ENCODE measurements at places on chromosomes 2 and 18. TPM values are rescaled to one million over a fixed set of nuclear protein-coding genes. Genes with fewer than 3 reads are reported as not detected.

DNA sequence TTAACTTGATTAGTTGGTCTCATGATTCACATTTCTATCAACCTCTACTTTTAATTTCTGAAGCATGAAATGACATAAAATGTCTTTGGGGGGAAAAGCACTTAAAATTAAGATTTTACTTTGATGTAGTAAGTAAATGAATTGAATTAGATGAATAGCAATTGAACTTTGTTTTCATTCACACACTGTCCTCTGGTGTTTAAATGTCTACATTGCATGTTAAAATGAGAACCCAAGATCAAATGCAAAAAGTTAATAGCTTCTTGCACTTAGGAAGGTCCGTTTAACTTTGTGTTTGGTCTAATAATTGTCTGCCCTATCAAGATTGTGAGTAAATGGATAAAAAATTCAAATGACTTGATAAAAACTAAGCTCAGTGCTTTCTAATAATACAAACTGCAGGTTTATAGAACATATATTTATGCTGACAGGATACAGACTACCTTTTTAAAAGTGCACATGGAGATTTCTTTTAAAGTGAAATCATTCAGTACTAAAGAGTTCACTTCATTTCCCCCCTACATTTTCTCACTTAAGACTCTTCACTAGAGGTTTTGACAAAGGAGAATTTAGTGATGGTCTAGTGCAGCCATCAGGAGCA is 156.2 kb upstream of the NABP1 start:
- no peak for DNase-seq
- H3K27me3 ChIP-seq = no peaks in the 10 kb centered on the region
- H3K4me3 ChIP-seq = no peak overlapping the region
- no peak overlapping the region for H3K27ac ChIP-seq
- H3K4me1 ChIP-seq = no peaks in the 10 kb centered on the region

GRCh38 chr18:65269375-65269774 is 481.4 kb upstream of the CDH7 start:
- no peaks in the 10 kb centered on the region for H3K27me3 ChIP-seq
- DNase-seq = no peak
- H3K4me1 ChIP-seq = no peaks in the 10 kb centered on the region
- H3K27ac ChIP-seq = no peak overlapping the region
- no peaks in the 10 kb centered on the region for H3K36me3 ChIP-seq
- no peak overlapping the region for H3K4me3 ChIP-seq

The KCNG2 gene
- not detected for total RNA-seq

- H3K4me1 ChIP-seq = no peaks in the 10 kb centered on the region
- H3K27me3 ChIP-seq = no peaks in the 10 kb centered on the region
- no peak overlapping the region for H3K4me3 ChIP-seq
Observed at GRCh38 chr18:47968721-47969120, 38.3 kb upstream of the SMAD2 start.

DNA sequence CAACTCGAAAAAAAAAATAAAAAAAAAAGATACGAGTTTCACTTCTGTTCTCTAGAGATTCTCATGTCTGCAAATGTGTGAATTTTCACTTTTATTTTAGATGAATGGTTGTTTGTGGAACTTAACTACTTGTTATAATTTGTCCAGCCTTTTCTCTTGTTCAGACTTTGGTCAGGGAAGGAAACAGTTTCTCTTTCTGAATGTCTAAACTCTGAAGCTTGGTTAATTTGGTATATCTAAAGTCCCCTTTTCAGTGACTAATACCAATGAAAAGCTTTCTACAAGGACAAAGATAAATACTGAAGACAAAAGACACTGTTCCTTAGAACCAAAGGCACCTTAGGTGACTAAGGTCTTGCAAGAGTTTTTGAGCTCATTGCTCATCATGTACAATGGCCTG is 144.4 kb upstream of the PIEZO2 start:
- no peak overlapping the region for H3K4me3 ChIP-seq
- no peaks in the 10 kb centered on the region for H3K27me3 ChIP-seq
- DNase-seq = no peak
- H3K36me3 ChIP-seq = no peaks in the 10 kb centered on the region

The DTNB gene
- total RNA-seq = 8.5 TPM

The RASGRP3 gene
- 72.1 TPM for total RNA-seq

- no peak overlapping the region for H3K4me3 ChIP-seq
- H3K4me1 ChIP-seq = no peaks in the 10 kb centered on the region
- no peaks in the 10 kb centered on the region for H3K36me3 ChIP-seq
- DNase-seq = no peak
- no peaks in the 10 kb centered on the region for H3K27me3 ChIP-seq
Observed at GRCh38 chr2:153394247-153394646, 84.3 kb downstream of the RPRM start.

DNA sequence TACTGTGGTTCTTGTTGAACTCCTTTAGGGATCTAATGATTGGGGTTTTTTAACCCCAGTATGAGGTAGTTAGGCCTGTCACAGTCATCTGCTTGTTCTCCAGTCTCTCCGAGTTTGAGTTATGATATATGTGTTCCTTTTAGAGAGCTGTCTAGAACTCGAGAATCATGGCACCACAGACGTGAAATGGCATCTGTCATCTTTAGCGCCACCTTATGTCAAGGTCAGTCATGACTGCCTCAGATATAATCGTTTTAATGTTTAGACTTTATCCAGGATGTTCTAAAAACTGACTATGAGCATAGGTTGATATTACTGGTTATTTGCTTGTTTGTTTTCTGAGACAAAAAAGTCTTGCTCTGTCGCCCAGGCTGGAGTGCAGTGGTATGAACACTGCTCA is 112.2 kb downstream of the CEP192 start:
- H3K27me3 ChIP-seq = no peaks in the 10 kb centered on the region
- H3K4me1 ChIP-seq = no peaks in the 10 kb centered on the region
- no peak overlapping the region for H3K4me3 ChIP-seq

- H3K4me3 ChIP-seq = no peak overlapping the region
- no peaks in the 10 kb centered on the region for H3K36me3 ChIP-seq
- DNase-seq = no peak
- H3K27me3 ChIP-seq = no peaks in the 10 kb centered on the region
- no peak overlapping the region for H3K27ac ChIP-seq
- no peaks in the 10 kb centered on the region for H3K4me1 ChIP-seq
Observed at GRCh38 chr2:180707884-180708205, 272.6 kb upstream of the UBE2E3 start.
